ENCODE measurements at places on chromosomes 4 and X.

DNA sequence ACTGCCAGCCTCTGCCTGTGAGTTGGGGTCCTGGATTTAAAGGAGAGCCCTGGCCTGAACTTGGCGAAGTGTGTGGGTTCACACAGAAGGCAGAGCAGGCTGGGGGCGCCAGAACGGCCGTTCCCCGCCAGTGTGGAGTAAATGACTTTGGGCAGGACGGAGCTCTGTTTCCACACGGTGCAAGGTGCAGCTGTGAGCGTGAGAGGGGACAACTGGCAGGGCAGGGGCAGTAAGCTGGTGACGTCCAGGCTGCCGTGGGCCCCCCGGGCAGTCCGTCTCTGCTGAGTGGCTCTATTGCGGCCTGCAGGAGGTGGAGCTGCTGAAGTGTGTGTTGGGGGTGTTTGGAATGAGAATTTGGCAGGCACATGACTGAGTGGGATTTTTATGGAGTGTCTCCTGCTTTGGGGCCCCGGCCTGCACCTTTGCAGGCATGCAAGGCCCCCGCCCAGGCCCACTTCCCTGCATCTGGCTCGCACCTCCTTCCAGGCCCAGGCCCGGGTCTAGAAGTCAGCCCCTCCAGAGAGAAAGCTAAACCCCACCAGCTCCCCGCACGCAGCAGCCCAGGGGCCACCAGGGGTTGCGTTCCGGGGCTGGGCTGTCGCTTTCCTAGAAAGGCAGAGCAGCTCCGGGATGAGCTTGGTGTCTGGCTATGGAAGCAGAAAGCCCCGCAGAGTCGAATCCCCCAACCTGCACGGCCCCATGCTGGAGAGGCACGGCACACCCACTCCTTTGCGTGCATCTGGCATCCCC, 62.2 kb upstream of the GRPEL1 start:
- no peak for DNase-seq

- DNase-seq: no peak
Observed at GRCh38 chrX:110877326-110877725, 81.7 kb upstream of the CHRDL1 start.

DNA sequence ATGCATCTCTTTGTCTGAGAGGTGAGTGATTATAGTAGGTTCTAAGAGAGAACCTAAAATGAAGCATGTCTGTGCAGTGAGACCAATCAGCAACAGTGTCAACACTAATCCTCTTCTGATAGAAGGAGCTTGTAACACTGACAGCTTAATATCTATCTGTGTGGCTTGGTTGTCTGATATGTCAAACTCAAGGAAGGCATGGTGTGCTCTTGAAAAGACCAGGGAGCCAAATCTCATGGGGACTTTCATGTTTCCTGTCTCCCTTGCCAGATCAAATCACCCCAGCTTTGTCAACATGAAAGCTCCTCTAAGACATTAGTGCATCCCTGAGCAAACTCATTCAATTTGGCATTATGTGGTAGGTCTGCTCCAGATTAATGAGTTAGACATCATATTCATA, 95.4 kb downstream of the ANOS1 start:
- no peak for DNase-seq

- DNase-seq: no peak
Observed at GRCh38 chr4:78520808-78521226, 30.8 kb upstream of the ANXA3 start.

DNA sequence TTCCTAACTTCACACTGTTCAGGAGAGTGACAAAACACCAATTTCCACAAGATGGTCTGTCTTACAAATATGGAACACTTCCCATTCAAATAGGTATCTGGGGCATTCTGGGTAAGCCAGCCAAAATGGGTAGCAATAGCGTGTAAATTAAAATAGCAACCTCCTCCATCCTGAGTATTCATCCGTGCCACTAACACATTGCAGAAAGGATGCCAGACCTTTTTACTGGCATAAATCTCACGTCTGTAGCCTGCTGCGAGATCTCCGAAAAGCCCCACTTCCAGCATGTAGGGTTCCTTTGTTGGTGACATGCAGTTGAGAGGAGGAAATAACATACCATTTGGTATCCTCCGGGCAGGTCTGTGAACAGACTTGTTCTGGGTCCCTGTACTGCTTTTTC, 52.7 kb upstream of the RAI2 start:
- no peak for DNase-seq

- DNase-seq: peak; percentile 40
Observed at GRCh38 chr4:121428721-121429120, 47.9 kb upstream of the QRFPR start.

DNA sequence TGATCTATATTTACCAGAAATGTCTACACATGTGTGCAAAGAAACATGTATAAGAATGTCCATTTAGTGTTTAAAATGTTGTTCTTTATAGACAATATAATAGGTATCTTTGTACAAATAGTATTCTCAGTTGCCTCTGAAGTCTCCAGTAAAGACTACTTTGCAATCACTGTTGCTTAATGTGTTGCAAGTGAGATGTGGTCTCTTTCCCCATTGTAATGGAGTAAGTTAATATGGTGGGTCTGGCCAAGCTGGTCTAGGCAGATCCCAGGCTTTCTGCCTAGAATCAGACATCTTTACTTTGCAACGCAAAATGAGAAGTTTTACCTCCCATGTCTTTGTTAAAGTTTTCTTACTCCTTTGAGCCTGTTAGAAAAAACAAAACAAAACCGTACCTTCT, 144.8 kb downstream of the GABRA3 start:
- DNase-seq: no peak

- DNase-seq: no peak
Observed at GRCh38 chr4:70062000-70062399, 11.8 kb downstream of the HTN1 start.

DNA sequence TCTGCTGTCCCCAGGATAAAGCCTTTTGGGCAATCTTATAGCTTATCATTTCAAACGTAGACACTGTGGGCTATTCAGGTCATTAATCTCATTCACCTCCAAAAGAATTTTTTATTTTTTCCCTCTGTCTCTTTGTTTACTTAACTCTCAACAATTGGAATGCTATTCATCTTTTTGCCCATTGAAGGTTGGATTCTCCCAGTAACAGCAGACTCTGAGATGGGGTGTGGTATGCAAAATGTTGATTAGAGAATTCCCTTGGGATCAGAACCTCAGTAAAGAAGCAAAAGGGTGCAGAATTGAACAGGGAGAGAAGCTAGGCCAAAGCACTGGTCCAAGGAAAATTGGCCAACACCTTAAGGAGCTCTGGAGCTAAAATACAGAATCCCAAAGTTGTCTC, 60.4 kb downstream of the CAMK2D start:
- no peak for DNase-seq

GRCh38 chrX:38880296-38880854, 79.1 kb downstream of the MID1IP1 start:
- peak; percentile 56 for DNase-seq

GRCh38 chr4:55904576-55904975, 44.2 kb upstream of the CEP135 start:
- DNase-seq: peak; percentile 6

- DNase-seq: no peak
Observed at GRCh38 chrX:39238006-39238405, 436.7 kb downstream of the MID1IP1 start.

DNA sequence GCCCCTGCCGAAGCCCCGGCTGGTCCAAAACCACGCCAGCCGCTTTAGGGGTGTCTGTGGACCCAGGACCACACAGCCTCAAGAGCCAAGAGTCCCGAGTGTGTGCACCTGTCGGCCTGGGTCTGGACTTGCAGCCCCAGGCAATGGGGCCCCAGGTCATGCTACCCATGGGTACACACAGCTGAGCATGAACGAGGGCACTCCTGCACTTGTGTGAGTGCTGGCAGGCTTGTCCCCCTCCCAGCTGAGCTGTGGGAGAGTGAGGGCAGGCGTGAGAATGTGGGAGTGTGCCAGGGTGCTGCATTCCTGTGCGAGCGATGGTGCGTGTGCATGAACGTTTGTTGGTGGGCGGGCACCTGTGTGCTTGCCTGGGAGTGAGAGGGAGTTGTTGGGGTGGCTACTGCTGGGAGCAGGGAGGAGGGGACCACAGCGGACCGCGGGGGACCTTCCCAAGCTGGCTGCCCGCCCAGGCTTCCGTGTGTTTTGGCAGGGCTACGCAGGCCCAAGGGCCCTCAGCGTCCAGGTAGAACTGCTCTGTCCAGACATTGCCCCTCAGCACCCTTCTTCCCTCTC, 30.8 kb downstream of the BLOC1S4 start:
- DNase-seq: no peak

- DNase-seq: no peak
Observed at GRCh38 chrX:54922547-54922946, 1.9 kb downstream of the TRO start.

- peak; percentile 23 for DNase-seq
Observed at GRCh38 chr4:72208421-72209075, 176.7 kb downstream of the NPFFR2 start.

- no peak for DNase-seq
Observed at GRCh38 chr4:186265683-186266652, at the start of gene F11. F11 (plus strand) TSS chr4:186266189; CDS start chr4:186267137, 948 bp downstream.

DNA sequence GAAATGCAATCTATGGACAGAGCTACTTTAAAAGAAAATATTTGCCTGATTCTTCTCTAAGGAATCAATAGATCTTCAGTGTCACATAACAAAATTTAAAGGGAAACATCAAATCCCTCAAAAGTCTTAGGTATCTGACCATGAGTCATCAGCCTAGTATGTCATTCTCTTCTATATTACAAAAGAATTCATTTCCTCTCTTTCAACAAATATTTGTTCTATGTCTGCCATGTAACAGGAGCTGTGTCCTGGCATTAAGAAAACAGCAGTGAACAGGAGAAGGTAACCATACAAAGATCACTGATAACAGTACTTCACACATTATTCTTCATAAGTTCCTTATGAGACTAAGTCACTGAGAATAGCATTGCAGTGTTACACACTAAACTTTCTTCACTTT, 243.6 kb upstream of the DKK2 start:
- DNase-seq: peak; percentile 78

- DNase-seq: no peak
Observed at GRCh38 chrX:14243823-14244222, 214.1 kb upstream of the GEMIN8 start.

- no peak for DNase-seq
Observed at GRCh38 chr4:140076307-140076706, 77.7 kb downstream of the MAML3 start.

GRCh38 chrX:9482837-9483236, 18.0 kb downstream of the TBL1X start:
- DNase-seq: no peak

DNA sequence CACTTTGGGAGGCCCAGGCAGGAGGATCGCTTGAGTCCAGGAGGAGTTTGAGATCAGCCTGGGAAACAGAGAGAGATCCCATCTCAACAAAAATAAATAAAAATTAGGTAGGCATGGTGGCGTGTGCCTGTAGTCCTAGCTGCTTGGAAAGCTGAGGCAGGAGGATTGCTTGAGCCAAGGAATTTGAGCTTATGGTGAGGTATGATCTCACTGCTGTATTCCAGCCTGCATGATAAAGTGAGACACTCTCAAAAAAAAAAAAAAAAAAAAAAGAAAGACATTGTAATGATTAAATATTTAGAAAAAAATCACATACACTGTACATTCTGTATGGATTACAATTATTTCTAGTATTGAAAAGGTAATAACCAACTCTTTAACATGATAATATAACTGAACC, 87.1 kb downstream of the SLIT2 start:
- no peak for DNase-seq

DNA sequence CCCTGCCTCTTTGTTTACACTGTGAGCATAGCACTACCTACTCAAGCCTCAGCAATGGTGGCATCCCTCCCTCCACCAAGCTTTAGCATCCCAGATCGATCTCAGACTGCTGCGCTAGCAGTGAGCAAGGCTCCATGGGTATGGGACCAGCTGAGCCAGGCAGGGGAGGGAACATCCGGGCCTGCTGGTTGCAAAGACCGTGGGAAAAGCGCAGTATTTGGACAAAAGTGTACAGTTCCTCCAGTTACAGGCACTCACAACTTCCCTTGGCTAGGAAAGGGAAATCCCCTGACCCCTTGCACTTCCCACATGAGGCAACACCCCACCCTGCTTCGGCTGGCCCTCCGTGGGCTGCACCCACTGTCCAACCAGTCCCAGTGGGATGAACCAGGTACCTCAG, 26.5 kb downstream of the EGF start:
- DNase-seq: no peak

DNA sequence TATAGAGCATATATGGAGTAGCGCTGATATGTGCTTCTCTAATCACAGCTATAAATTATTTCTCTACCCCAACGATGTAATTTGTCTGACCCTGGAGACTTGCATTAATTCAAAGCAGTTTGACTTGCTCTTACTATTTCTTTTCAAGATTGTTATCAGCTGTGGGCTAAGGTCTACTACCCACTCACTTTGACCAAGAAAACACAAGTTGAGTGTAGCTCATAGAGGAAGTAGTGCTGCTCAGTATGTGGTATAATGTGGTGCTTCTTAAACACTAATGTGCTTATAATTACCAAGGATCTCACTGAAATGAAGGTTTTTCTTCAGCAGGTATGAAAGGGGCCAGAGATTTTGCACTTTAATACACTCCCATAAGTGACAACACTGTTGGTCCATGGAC, 70.1 kb downstream of the INPP4B start:
- no peak for DNase-seq

- no peak for DNase-seq
Observed at GRCh38 chrX:69110116-69110530, 55.1 kb downstream of the PJA1 start.

GRCh38 chr4:116024954-116025708, 911.7 kb upstream of the NDST4 start:
- no peak for DNase-seq

GRCh38 chr4:105126311-105127169, 20.1 kb upstream of the TET2 start:
- DNase-seq: no peak

DNA sequence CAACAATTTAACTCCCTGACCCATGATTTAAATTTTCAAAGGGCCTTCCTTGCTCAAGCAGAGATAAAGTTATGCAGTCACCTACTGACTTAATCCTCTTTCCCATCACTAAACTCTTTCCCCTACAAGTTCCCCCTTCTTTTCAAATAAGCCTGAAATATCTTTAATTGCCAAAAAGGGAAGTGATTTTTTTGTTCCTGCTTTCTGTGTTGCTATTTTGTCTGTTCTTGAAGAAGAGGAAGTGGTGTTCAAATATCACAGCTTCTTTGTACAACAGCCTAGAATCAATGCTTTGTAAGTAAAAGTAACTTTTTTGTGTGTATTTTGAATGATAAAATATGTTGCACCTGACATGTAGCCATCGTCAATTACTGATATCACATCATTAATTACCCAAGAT, 595.9 kb downstream of the CENPC start:
- no peak for DNase-seq

All from ELR (cell line).